Right renal pelvis (tissue), 4 donors: ENCODE measurements at places on chromosomes 3 and 15. TPM values are rescaled to one million over a fixed set of nuclear protein-coding genes. Genes with fewer than 3 reads are reported as not detected.

The CPOX gene
- polyA plus RNA-seq = 25.7 TPM

The PP2D1 gene
- polyA plus RNA-seq = 0.25 TPM

DNA sequence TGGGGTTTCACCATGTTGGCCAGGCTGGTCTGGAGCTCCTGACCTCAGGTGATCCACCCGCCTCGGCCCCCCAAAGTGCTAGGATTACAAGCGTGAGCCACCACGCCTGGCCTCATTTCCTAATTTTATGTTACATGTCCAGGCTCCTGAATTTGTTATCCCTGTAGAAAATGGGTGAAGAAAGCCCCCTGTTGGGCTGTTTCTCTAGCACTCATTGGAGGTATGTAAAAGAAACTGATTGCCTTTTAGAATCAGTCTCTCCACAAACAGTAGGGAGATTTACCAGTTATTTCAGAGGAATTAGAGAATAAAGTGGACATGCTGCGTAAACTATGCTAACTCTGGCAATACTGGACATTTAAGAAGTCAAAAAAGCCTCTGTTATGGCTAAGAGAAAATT, 364.1 kb upstream of the TBL1XR1 start:
- no peak for DNase-seq

DNA sequence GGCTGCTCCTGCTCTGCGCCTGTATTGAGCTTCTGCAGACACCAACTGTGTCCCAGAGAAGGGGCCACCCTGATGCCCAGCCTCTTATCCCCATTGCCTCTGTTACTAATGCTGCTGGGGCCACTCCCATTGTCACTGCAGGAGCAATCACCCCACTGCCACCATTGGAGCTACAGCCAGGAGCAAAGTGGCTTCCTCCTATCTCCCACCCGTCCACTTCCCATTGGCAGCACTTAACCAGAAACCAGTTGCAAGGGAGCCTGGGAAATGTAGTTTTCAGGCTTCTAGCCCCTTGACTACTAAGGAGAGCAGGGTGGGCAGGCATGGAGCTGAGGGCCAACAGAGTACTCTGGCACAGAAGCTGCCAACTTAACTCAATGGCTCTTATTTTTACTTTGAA, 55.9 kb upstream of the KLF13 start:
- no peak for DNase-seq
